ENCODE measurements at places on chromosomes 3 and 15.

DNA sequence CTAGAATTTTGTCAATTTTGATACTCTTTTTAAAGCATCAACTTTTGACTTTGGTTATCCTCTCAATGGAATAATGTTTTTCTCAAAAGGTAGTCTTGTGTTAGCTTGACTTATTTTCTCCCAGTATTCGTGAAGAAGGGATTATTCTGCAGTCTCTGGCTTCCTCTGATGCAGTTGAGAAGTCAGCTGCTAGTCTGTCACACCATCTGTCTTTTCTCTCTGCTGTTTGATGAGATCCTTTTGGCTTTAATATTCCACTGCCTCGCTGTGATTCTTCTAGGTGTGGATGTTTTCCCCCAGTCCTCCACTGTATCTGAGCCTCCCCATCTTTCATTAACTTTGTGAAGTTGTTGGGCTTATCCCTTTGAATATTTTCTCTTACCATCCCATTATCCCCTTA lies 141.0 kb downstream of the WDR72 start:
- DNase-seq, result no peak

- DNase-seq, result peak; percentile 59
These were observed 142.6 kb downstream of the RPLP1 start for GRCh38 chr15:69595009-69595791.

GRCh38 chr3:64873400-64873799 lies 185.6 kb upstream of the ADAMTS9 start:
- DNase-seq, result no peak

DNA sequence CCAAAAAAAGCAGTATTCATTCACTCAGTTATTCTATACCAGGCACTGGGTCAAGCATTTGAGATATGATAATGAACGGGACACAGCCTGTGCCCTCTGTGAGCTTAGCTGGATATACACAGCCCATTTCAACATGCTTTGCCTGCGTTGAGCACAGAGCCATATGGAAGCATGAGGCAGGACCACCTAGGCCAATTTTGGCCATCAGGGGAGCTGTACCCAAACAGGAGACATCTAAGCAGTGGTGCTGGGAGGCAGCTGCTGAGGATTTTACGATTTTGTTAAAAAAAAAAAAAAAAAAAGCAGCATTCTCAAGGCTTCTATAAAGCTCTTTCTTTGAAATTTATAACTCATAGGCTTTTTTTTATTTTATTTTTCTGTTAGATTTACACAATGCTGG lies 87.2 kb upstream of the SLC2A2 start:
- DNase-seq, result no peak

GRCh38 chr15:97420130-97420529 lies 540.4 kb upstream of the ARRDC4 start:
- no peak for DNase-seq

- no peak for DNase-seq
These were observed 376.1 kb upstream of the CFAP20DC start for GRCh38 chr3:59425942-59426341.

DNA sequence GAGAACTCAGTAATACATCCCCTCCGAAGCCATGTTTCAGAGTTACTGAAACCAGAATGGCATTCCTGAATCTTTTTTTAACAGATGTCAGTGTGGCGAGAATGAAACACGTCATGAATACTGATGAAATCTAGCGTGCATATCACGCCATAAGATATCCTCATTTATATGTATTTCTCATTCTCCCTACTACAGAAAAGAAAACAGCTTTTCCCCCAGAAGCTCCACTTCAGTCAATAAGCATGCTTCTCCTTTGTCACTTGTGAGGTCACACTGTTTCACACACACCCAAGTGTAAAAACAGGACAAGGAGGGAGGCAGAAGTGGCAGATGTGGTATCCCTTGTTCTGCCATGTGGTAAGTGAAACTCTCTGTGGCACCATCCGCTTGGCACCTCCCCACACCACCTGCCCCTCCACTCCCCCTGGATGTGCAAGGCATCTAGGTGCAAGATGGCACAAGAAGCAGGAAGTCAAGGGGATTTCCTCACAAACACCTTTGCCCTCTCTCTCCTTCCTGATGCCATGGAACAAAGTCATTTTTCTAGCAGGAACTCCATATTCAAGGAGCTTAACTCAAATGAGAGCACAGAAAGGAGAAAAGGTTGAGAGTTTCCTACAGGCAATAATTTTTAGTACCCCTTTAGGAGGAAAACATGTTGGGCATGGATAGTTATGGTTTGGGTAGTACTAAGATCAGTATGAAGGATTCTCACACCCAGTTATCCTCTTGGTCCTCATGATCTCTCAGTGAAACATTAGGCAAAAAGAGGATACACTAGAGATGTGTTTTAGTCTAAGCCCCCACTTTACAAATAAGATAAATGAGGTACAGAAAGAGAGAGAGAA lies 47.5 kb upstream of the FRMD4B start:
- DNase-seq, result no peak

DNA sequence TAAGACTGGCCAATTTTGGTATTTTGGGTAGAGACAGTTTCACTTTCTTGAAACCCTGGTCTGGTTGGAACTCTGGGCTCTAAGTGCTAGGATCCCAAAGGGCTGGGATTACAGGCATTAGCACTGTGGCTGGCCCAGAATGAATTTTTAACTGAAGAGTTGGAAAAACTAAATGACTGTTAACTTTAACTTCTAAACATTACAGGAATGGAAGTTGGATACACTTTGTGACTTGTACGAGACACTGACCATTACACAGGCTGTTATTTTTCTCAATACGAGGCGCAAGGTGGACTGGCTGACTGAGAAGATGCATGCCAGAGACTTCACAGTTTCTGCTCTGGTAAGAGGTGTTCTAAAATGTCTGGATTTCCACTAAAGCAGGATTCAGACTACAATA lies 3.5 kb downstream of the EIF4A2 start:
- no peak for DNase-seq

DNA sequence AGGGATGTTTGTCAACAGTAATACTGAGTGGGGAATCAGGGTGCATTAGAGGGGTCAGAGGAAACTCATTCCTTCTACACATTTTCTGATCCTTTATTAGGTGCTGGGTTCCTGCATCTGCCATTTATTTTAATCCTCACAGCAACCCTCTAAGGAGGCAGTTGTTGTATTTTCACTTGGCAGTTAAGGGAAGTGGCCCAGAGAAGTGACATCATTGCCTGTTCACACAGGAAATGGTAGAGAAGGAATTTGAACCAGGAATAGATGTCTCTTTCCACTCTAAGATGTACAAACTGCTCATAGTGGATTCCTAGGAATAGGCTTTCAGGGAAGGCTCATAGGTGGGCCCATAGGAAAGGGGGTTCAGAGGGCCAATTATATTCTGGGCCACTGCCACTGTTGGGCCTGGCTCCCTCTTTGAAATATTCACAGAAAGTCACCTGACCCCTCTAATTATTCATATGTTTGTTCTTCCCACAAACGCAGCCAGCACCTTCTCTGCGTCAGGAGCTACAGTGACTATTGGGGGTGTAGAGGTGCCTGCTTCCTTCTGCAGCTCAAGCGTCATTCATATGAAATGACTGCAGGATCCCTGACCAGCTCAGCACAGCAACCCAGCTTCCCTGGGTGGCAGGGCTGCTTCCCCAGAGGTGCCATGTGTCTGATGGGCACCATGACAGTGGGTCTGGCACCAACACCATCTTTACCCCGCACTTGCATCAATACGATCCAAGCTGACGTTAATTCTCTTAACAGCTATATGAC lies 163.9 kb upstream of the SMAD3 start:
- no peak for DNase-seq

- peak; percentile 67 for DNase-seq
These were observed 50.8 kb upstream of the RPL32 start for GRCh38 chr3:12891985-12892839.

GRCh38 chr15:59828263-59828662 lies 139.1 kb upstream of the BNIP2 start:
- no peak for DNase-seq

DNA sequence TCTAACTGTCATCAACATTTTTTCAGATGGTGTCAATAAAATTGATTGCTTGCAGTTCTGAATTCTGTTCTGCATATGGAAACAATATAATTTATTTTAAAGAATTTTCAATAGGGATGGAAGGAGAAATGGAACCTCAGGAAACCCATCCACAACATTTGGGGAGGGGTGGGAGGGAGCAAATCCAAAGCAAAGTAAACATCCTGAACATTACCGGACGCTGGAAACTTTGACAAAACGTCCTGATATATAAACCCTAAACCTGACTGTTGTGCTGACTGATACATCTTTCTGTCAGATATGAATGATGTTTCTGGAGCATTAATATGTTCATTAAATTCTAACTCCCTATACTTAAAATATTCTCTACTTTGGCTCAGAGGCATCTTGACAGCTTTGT lies 479.0 kb downstream of the FOXP1 start:
- DNase-seq, result peak; percentile 55

- no peak for DNase-seq
These were observed 11.4 kb downstream of the TRA2B start for GRCh38 chr3:185926445-185926844.

GRCh38 chr3:161691677-161692076 lies 195.1 kb downstream of the OTOL1 start:
- no peak for DNase-seq

GRCh38 chr3:198062068-198062465 lies 102.0 kb downstream of the LMLN start:
- DNase-seq, result no peak

DNA sequence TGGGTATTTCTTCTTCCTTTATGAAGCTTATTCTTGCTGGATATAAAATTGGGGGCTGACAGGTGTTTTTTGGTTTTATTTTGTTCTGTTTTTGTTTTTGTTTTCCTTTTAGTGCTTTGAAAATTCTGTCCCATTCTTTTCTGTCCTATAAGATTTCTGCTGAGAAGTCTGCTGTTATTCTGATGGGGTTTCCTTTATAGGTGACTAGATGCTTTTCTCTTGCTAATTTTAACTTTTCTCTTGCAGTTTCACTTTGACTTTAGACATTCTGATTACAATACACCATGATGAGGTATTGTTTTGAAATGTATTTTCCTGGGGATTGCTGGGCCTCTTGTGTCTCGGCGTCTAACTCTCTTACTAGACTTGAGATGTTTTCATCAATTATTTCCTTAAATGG lies 22.8 kb downstream of the TTC14 start:
- DNase-seq, result no peak

- DNase-seq, result no peak
These were observed 27.5 kb downstream of the ANXA2 start for GRCh38 chr15:60370105-60370868.

- DNase-seq, result no peak
These were observed 36.8 kb upstream of the TNFSF10 start for GRCh38 chr3:172560026-172560425.

GRCh38 chr15:85389306-85389650 lies 8.9 kb downstream of the AKAP13 start:
- no peak for DNase-seq

GRCh38 chr3:88019024-88019423 lies 39.8 kb downstream of the CGGBP1 start:
- no peak for DNase-seq

DNA sequence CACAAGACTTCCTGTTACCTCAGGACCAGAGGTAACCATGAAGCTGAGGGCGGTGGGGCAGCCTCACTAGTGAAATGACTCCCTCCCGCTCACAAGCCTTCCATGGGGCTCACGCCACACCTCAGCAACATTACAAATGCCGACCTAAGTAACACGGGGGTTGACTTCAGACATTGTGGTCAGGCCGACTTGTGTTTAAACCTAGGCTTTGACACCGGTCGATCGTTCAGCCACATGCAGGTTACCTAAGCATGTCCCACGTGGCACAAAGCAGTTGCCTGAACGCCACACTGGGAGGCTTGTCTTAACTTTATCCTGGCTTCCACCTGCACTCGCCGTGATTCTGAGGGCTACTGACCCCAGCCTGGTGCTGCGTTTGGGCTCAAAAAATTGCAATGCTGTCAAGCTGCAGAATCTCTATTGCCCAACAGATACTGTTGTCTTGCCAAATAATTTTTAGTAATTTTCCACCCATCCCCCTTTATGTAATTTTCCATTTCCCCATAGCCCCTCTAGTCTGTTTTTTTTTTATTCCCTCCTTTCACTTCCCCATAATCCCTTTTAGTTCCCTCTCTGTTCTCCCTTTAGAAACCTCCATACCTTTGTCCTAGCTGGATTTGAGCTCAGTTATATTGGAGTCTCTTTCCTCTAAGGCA lies 158.6 kb upstream of the RGMA start:
- DNase-seq, result no peak

- no peak for DNase-seq
These were observed 113.0 kb downstream of the TBC1D5 start for GRCh38 chr3:17629400-17629799.

GRCh38 chr3:128889139-128889894 lies 9.9 kb downstream of the ACAD9 start:
- no peak for DNase-seq

DNA sequence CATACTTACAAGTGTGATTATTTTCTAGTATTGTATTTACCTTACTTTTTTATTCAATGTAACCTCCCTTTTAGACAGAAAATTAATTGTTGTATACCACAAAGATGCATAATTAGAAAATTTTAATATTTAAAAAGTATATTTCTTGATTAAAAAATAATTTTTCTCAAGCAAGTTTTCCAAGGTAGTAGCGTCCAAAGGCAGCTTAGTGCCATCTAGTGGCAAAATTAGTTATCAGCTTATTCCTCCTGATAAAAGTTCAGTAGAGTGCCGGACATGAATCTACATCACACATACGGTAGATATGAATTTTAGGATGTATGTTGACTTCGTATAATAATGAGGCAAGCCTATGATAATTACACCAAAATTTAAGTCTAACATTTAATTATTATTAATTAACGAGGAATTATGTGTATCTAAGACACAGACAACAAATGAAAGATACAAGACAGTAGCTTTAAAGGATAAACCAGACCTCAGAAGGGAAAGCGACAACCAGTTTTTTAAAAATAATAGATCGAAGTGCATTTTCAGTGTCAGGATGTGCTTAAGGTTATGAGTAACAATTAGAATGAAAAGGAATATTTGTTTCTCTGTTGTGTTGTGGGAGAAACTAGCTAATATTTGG lies 405.9 kb downstream of the ROBO1 start:
- peak; percentile 62 for DNase-seq

DNA sequence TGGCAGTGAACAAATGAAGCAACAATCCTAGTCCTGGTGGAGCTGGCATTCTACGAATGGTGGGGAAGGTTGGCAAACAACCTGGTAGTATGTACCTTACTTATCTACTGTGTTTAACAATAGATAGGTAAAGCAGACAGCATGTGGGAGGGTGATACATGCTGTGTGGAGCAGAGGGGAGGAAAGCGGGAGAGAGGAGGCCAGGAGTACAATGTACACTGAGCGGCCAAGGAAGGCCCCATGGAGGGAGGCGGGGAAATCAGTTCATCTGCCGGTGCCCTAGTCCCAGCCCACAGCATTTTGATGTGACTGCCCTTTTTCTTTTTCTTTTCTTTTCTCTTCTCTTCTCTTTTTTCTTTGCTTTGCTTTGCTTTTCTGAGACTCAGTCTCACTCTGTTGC lies 5.3 kb upstream of the RHCG start:
- DNase-seq, result no peak

GRCh38 chr3:146498002-146498736 lies 28.8 kb upstream of the PLSCR2 start:
- no peak for DNase-seq
